Mammary epithelial cell (primary cell): ENCODE measurements at places on chromosomes 13 and 19. TPM values are rescaled to one million over a fixed set of nuclear protein-coding genes. Genes with fewer than 3 reads are reported as not detected.

SPACA4 gene
- total RNA-seq: not detected

KLK8 gene
- total RNA-seq: 51.5 TPM

LENG1 gene
- 5.5 and 5.9 TPM in 2 replicates for total RNA-seq

BIVM gene
- total RNA-seq: 24.0 TPM

SPACA7 gene
- not detected for total RNA-seq

FLT1 gene
- not detected in 2 replicates for total RNA-seq

RYR1 gene
- 0.07 and 1.2 TPM in 2 replicates for total RNA-seq

YIF1B gene
- total RNA-seq: 43.8 TPM

SHFL gene
- total RNA-seq: 14.3 TPM

STAP2 gene
- 42.4 and 52.8 TPM in 2 replicates for total RNA-seq

CRTC1 gene
- 8.2 and 9.0 TPM in 2 replicates for total RNA-seq

CALR3 gene
- not detected for total RNA-seq

LAIR1 gene
- total RNA-seq: not detected

N4BP2L2 gene
- total RNA-seq: 102 and 121 TPM in 2 replicates

SIGLECL1 gene
- total RNA-seq: not detected in 2 replicates

AKT1S1 gene
- 68.3 and 75.7 TPM in 2 replicates for total RNA-seq

NUP58 gene
- 73.0 TPM for total RNA-seq

GFY gene
- not detected for total RNA-seq

ZNF284 gene
- total RNA-seq: 2.6 and 3.1 TPM in 2 replicates

CFD gene
- total RNA-seq: 0.45 and 1.3 TPM in 2 replicates

TNFRSF19 gene
- total RNA-seq: 0.12 TPM in 1 of 2 replicates, not detected in the other

PSG1 gene
- not detected for total RNA-seq

TRAPPC5 gene
- 129 and 134 TPM in 2 replicates for total RNA-seq

SOX21 gene
- not detected in 2 replicates for total RNA-seq

ZNF575 gene
- total RNA-seq: 0.17 TPM

MYO1F gene
- 0.11 and 0.35 TPM in 2 replicates for total RNA-seq

GSX1 gene
- total RNA-seq: not detected in 2 replicates

ZNF177 gene
- total RNA-seq: 1.2 and 1.3 TPM in 2 replicates

PSG11 gene
- not detected for total RNA-seq

ZNF724 gene
- 8.3 TPM for total RNA-seq

NEK5 gene
- total RNA-seq: 0.33 TPM
